Activated T-helper 2 cell treated with anti-CD3 and anti-CD28 coated beads, Interferon-gamma antibody, Interleukin-2, Interleukin-4, amounts not matched to agents 10 μg/mL and 5 μg/mL and 100 μg/mL, durations not matched to agents 14 hours and 24 hours and 36 hours (primary cell): ENCODE measurements at places on chromosomes 2 and 18.

DNA sequence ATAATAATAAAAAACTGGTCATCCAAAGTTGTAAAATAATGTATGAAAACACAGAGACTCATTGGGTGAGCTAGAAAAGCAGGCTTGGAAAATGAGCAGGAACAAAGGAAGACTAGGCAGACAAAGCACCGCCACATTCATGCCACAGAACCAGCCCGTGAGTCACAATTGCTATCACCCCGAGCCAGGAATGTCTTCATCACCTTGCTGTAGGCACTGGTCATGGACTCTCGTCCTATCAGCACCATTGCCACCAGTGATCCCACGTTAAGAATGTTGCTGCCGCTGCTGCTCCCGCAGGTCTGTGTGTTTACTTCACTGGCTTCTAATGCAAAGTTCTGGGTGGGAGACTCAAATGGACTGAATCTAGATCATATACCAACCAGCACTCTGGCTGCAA lies 417.9 kb downstream of the PID1 start:
- no peak for DNase-seq
- no peak overlapping the region for H3K4me3 ChIP-seq
- no peaks in the 10 kb centered on the region for H3K27me3 ChIP-seq
- H3K36me3 ChIP-seq, result no peaks in the 10 kb centered on the region
- H3K4me1 ChIP-seq, result no peaks in the 10 kb centered on the region

DNA sequence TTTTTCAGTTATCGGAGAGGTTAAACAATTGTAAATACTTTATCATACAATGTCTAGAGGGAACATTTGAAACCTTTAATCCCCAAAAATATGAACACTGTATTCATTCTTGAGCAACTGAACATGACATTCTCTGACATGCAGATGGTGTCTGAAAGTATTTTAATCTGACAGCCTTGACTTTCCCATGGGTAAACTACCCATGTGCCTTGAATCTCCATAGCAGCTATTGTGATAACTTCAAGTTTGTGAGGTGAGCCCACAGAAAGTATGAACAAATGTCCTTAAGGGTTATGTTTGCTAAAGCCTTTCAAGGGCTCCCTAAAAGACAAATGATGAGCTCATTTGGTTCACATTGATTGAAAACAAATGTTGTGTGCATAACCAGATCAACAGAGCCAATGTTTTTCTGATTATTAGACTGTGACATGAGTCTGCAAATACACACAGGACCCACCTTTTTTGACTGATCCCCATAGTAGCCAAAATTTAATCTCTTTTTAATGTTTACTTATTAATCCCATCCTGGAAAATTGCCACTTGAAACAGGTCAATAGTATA lies 1326.0 kb downstream of the LRP1B start:
- no peak overlapping the region for H3K4me3 ChIP-seq
- no peaks in the 10 kb centered on the region for H3K4me1 ChIP-seq
- H3K36me3 ChIP-seq, result no peaks in the 10 kb centered on the region
- no peak overlapping the region for H3K27ac ChIP-seq
- no peaks in the 10 kb centered on the region for H3K27me3 ChIP-seq

GRCh38 chr2:73907840-73908452 lies 15.1 kb downstream of the ACTG2 start:
- no peaks in the 10 kb centered on the region for H3K36me3 ChIP-seq
- DNase-seq, result peak; percentile 39
- peaks cover 10% of the 10 kb centered on the region for H3K4me1 ChIP-seq
- H3K4me3 ChIP-seq, result no peak overlapping the region

DNA sequence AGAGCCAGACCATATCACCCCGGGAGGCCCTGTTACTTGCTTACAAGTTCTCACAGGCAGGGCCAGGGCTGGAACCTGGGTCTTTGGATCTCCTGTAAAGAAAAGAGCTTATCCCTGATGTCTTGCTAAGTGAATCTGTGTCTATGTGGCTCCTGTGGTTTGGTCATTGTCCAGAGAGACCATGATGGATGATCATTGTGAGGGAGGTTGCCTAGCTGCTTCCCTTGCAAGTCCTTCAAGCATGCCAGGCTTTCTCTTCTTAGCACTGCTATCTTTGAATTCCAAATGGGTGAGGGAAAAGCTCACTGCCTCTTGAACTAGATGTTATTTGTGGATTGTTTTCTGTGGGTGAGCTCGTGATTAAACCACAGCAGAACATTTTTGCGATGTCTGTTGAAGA lies 151.6 kb downstream of the FSHR start:
- H3K36me3 ChIP-seq, result no peaks in the 10 kb centered on the region
- no peak overlapping the region for H3K4me3 ChIP-seq
- DNase-seq, result no peak
- no peak overlapping the region for H3K27ac ChIP-seq
- H3K27me3 ChIP-seq, result no peaks in the 10 kb centered on the region

GRCh38 chr2:25254961-25255360 lies 86.6 kb upstream of the POMC start:
- H3K4me1 ChIP-seq, result peaks cover 17% of the 10 kb centered on the region
- DNase-seq, result no peak
- H3K4me3 ChIP-seq, result no peak overlapping the region
- H3K27ac ChIP-seq, result no peak overlapping the region
- no peaks in the 10 kb centered on the region for H3K27me3 ChIP-seq

- no peak for DNase-seq
- H3K36me3 ChIP-seq, result no peaks in the 10 kb centered on the region
- no peak overlapping the region for H3K4me3 ChIP-seq
- no peak overlapping the region for H3K27ac ChIP-seq
- peaks cover 8% of the 10 kb centered on the region for H3K27me3 ChIP-seq
- H3K4me1 ChIP-seq, result no peaks in the 10 kb centered on the region
Observed at GRCh38 chr2:216984937-216985336, 125.1 kb upstream of the TNP1 start.

DNA sequence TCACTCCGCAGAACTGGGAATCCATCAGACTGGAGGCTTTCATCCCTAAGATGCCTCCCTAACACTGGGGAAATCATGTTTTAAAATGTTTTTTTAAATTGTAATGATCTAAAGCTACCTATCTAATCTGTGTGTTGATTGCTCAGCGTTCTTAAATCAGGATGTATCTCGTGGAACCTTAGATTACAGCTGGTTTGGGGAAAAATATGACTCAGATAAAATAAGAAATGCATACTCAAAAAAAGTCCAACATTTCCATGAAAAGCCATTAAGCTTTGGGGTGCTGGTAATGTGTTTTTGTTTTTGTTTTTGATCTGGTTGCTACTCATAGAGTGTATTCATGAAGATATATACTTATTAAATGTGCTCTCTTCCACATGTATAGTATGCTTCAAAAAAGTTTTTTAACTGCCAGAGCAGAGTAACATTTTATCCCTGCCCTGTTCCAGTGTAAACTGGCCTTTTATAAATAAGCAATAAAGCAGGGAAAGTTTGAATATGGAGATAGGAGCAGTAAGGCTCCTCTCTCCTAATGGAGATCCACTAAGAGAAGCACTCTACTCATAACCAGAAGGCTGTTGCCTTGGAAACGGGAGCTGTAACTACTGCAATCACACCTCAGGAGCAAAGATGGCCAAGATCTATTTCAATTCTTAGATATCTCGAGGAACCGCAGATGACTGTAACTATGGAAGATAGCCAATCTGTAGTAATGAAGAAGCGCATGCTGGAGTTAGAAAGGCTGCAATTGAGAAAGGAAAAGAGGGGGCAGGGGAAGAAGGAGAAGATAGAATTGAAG lies 41.6 kb downstream of the ANKRD44 start:
- H3K36me3 ChIP-seq, result peaks cover 19% of the 10 kb centered on the region
- H3K4me1 ChIP-seq, result peaks cover 77% of the 10 kb centered on the region
- H3K27me3 ChIP-seq, result no peaks in the 10 kb centered on the region

GRCh38 chr18:79640875-79641274 lies 38.7 kb upstream of the CTDP1 start:
- H3K4me1 ChIP-seq, result no peaks in the 10 kb centered on the region
- H3K4me3 ChIP-seq, result no peak overlapping the region
- peaks cover 14% of the 10 kb centered on the region for H3K27me3 ChIP-seq
- H3K36me3 ChIP-seq, result no peaks in the 10 kb centered on the region
- no peak overlapping the region for H3K27ac ChIP-seq

DNA sequence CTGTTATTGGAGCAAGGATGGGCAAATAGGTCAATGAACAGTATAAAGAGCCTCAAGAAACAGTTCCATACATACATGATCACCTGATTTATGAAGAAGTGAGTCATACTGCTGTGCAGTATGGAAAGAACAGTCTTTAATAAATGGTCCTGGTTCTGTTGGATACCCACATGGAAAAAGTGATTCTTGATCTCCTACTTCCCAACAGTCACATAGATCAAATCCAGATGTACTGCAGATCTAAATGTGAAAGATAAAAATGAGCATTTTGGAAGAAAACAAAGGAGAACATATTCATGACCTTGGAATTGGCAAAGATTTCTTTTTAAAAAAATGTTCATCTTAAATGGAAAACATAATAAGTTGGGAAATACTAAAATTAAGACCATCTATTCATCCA lies 75.8 kb downstream of the CCDC148 start:
- no peaks in the 10 kb centered on the region for H3K27me3 ChIP-seq
- H3K27ac ChIP-seq, result no peak overlapping the region
- no peak overlapping the region for H3K4me3 ChIP-seq
- no peaks in the 10 kb centered on the region for H3K4me1 ChIP-seq

DNA sequence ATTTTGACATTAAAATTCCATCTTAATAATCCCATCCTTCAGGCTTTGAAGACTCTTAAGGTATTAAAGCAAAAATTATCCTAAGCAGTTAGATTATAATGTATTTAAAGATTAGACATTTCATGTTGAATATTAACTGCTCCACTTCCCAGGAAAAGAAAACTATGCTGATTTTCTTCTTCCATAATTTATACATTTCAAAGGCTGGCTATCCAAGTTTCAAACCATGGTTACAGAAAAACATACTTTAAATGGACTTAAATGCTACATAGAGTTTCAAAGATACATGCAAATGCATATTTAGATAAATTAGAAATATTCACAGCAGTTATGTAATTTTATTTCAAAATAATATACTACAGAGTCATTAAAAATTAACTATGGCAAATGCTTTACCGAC lies 1505.6 kb upstream of the ZEB2 start:
- no peak overlapping the region for H3K4me3 ChIP-seq
- no peaks in the 10 kb centered on the region for H3K27me3 ChIP-seq
- no peak overlapping the region for H3K27ac ChIP-seq
- H3K4me1 ChIP-seq, result no peaks in the 10 kb centered on the region

- no peak overlapping the region for H3K4me3 ChIP-seq
- DNase-seq, result no peak
Observed at GRCh38 chr2:85009019-85009618, 38.2 kb downstream of the KCMF1 start.

DNA sequence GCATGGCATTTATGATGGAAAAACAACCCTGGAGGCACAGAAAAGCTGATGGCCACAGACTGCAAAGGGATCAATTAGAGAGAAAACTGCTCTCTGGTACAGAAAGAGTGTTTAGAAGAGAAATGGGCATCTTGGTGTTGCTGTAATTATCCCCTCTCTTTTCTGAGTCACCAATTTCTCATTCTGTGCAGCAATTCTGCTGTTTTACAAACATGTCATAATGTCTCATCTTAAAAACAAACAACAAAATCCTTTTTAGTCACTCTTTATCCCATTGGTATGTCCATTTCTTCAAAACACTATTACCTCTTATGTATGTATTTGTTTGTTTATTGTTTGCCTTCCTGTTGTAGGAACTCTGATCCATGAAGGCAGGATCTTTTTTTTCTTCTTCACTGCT lies 73.9 kb upstream of the HK2 start:
- H3K4me3 ChIP-seq, result no peak overlapping the region
- H3K27ac ChIP-seq, result no peak overlapping the region
- peaks cover 13% of the 10 kb centered on the region for H3K4me1 ChIP-seq
- DNase-seq, result no peak
